ENCODE measurements at places on chromosomes 1 and 21.

GRCh38 chr21:21232320-21232719 is 234.1 kb downstream of the NCAM2 start:
- DNase-seq: peak; percentile 80

GRCh38 chr1:168087696-168088095 is 49.0 kb downstream of the GPR161 start:
- no peak for DNase-seq

GRCh38 chr21:19433623-19434022 is 1030.0 kb upstream of the TMPRSS15 start:
- DNase-seq: no peak

GRCh38 chr1:220113136-220113695 is 19.3 kb downstream of the IARS2 start:
- no peak for DNase-seq

GRCh38 chr1:149848340-149849110 is 50.8 kb upstream of the BOLA1 start:
- peak; percentile 1 for DNase-seq

GRCh38 chr1:244860914-244861610 is 3.3 kb downstream of the HNRNPU start:
- no peak for DNase-seq

DNA sequence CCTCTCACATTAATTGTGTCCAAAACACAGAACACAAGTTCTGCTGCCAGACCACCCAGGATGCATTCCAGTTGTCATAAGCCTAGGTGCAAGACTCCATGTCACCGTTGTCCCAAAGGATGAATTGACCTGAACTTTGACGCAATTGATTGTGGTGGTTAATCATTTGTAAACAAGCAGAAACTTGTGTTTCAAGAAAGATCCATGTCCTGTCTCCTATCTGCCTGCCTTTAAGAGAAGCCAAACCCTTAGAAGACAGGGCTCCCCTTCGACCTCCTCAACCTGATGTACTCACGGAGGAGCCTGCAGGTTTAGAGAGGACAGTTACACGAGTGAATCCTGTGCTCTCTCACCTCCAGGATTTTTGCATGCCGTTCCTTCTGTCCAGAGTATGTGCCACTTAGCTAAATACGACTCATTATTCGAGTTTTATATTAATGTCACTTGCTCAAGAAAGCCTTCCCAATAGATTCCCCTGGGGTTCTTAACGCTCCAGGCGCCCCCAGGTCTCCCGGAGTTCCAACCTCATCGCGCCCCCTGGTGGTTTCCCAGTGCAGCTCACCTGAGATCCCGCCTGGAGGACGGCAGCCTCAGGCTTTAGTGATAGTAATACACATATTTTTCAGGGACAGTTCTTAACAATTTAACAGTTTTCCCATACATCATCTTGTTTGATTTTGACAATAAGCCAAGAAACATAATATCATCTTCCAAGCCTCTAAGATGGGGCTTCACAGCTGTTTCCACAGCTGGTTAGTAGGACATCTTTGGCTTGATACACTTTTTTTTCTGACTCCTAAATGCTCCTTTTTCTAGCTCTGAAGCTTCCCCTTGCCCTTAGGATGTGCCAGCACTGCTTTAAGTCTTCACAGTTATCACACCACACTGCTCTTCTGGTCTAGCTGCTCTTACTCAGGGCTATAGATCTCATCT is 2.4 kb upstream of the C8B start:
- DNase-seq: no peak

GRCh38 chr1:14682941-14683621 is 84.6 kb downstream of the KAZN start:
- no peak for DNase-seq

GRCh38 chr1:171817511-171818265 is 23.6 kb upstream of the DNM3 start:
- DNase-seq: peak; percentile 47

GRCh38 chr1:115717541-115717940 is 51.0 kb downstream of the CASQ2 start:
- DNase-seq: peak; percentile 19

DNA sequence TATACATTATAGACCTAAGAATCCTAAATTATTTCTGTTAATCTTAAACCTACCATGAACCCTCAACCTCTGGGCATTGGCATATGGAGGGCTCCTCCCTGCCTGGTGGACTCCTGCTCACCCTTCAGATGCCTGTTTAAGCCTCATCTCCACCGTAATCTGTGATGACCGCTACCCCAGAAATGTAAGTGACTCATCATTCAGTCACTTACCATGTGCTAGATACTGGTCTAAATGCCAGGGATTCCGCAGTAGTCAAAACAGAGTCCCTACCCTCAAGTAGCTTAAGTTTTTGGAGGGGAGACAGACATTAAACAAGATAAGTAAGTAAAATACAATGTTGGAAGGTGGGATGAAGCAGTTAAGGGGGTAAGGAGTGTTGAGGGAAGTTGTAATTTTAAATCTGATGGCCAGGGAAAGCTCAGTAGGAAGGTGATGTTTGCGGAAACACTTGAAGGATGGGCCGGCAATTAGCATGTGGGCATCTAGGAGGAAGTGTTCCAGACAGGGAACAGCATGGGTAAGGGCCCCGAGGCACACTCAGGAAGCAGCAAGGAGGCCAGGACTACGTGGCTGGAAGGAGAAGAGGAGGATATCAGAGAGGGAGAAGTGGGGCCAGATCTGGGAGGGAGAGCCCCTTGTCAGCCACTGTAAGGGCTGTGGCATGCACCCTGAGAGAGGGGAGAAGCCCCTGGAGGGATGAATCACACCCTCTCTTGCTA is 141.7 kb upstream of the HOOK1 start:
- peak; percentile 67 for DNase-seq

DNA sequence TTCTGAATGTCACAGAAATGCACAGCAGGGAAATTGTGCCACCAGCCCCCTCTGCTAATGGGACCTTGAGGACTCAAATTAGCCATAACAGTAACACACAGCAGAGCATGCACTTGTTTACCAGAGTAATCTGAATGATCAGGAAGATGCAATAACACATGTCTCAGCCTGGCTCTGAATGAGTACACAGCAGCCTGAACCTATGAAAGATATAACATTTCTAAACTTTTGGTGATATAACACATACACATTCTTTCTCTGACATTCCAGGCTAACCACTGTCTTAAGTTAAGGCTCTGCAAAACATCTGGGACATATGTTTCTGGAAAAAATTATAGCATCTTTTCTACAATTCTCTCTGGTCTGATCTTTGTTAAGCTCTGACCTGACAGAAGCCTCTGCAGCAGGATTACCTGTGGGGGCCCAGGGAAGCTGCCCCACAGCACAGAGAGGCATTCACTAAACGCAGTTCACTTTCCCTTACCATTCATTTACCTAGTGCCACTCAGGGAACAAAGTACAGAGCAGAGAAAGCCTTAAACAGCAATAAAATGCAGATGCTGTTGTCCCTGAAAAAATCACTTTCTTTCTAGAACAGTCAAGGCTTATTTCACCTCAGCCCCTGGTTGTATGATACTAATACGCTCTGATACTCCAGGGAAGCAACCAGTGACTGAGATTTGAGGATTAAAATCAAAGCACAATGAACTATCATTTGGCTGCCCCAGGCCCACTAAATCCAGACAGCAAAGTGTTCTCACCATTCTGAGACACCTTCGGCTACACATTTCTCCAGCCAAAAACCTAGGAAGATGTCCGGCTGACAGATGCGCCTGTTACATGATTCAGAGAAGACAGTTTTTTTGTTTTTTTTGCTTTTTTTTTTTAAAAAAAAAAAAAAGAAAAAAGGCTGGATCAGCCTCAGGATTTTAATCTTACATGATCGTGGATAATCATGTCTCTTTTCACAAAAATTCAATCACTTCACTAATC is 54.0 kb upstream of the CNN3 start:
- no peak for DNase-seq

DNA sequence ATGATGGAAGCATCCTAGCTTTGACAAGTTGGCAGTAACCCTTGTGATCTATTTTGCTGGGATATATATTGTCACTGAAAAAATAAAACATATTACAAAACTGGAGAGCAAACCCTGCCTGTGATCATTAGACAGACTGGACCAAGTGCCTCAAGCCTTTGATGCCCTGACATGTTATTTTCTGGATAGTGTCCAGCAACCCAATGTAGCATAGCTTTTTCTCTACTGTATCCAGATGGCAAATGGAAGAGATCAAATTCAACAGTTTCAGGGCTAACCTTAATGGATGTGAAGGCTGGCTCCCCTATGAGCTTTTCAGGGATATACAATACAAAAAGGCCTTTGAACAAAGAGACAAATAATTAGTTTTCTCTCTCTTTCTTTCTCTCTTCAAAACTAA is 25.1 kb downstream of the WARS2 start:
- DNase-seq: no peak

- DNase-seq: no peak
These were observed 49.6 kb downstream of the UBE2T start for GRCh38 chr1:202291961-202292712.

- no peak for DNase-seq
These were observed 30.2 kb downstream of the SNAP47 start for GRCh38 chr1:227765261-227766014.

GRCh38 chr1:104132382-104132973 is 382.8 kb downstream of the AMY1C start:
- peak; percentile 15 for DNase-seq

DNA sequence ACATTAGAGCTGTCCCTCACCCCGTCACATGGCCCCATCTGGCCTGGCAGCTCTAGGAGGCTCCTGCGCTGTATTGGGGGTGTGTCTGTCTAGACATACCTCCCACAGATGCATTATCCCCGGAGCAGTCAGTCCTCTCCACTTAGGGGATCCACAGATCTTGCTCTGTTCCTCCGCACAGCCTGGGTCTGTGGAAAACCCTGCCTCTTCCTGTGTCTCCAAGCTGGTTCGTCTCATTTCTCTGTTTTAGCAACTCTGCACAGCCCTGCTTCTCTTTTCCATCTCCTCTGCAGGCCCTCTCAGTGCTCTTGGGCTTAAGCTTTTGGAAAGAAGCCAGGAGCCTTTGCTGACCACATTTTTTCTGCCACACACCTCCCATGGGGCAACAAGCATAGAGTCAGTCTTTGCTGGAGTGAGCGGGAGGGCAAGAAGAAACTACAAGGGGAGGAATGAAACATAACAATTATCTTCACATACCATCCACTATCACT is 241.5 kb downstream of the FOXD2 start:
- DNase-seq: peak; percentile 46

DNA sequence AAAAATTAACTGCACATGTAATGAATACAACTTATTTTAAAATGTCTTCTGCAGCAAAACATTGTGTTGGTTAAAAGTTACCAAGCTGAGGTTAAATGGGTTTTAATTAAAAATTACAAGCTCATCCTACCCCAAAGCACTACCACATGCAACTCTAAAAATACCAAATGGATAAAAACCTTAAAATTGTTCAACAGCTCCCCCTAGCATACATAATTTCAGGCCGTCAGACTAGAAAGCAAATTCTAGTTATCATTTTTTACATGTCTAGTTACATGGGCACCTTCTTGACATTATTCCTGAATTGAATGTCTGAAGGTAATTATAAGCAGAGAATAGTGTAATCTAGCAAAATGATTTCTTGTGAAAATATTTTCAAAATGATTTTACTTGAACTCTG is 176.5 kb downstream of the C1orf21 start:
- DNase-seq: peak; percentile 31
